Left forelimb (tissue), 1 donor: ENCODE measurements at places on chromosomes 12 and 14.

DNA sequence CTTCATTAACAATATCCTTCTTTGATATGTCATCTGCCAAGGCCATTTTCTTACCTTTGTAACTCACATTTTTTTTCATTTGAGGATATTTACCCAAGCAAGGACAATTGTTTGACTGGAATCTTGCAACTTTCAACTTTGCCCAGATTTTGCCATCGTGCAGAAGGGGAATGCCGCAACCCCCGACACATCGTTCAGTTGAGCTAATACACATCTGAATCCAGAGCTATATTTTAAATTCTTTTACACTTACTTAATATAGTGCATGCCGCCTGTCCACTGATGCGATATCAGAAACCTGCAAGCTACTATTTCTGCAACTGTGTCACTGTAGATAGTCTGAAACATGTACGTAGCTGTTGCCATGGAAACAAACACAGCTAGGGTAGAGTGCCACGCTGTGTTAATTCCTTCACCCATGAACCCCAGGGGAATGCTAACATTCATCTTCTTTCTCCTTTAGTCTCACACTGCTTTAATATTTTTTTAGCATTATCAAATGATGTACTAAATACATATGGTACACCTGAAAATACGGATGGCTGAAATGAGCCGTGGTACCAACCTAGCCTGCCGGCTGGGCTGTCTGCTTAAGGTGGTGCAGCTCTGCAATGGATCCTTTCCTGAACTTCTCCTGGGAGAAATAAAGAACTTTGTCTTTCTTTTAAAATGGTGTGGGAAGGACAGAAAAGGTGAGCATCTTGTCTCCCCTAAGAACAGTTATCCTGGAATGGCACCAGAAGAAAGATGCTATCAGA lies 77.0 kb upstream of the FOXN3 start:
- no peak for DNase-seq

GRCh38 chr14:76951166-76951565 lies 77.3 kb downstream of the IRF2BPL start:
- no peak for DNase-seq

GRCh38 chr12:57624441-57625220 lies 8.4 kb downstream of the B4GALNT1 start:
- no peak for DNase-seq

DNA sequence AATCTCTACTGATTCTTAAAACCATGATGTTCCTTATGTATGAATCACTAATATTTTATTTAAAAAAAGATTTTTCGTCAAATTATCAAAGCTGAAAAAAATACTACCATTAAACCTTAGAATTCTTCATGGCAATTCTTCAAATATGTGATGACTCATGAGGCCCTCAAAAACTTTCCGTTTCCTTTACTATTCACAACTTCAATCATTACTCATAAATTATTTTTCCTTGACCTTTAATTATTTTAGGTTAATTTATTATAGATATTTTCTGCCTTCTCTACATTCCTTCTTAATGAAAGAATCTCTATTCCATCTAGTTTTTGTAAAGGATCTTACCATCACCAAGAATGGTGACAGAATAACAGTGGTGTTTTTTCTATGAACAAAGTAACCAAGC lies 162.1 kb upstream of the SOX5 start:
- DNase-seq, result no peak

GRCh38 chr12:98007963-98008362 lies 507.4 kb upstream of the TMPO start:
- no peak for DNase-seq

GRCh38 chr14:37438444-37438843 lies 156.6 kb downstream of the FOXA1 start:
- no peak for DNase-seq

DNA sequence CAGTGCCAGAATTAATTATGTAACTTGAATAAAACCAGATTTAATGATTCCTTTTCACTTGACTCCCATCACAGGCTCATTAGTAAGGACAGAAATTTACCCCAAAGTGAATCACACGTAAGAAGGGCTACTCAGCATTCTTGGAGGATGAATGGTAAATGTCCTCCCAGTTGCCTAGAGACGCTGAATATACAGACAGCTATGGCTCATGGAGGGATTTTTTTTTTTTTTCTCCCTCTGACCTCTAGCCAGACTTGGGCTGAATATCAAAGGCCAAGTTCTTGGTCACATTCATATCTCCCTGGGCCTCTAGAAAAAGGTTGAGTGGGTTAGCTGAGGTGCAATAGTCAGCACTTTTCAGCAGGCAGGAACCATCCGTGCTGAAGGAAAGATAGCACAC lies 77.5 kb downstream of the PHLDA1 start:
- no peak for DNase-seq

GRCh38 chr14:75274899-75275569 lies 3.6 kb upstream of the FOS start:
- DNase-seq, result no peak

- DNase-seq, result no peak
Observed at GRCh38 chr12:42759622-42760273, 170.2 kb upstream of the PRICKLE1 start.

DNA sequence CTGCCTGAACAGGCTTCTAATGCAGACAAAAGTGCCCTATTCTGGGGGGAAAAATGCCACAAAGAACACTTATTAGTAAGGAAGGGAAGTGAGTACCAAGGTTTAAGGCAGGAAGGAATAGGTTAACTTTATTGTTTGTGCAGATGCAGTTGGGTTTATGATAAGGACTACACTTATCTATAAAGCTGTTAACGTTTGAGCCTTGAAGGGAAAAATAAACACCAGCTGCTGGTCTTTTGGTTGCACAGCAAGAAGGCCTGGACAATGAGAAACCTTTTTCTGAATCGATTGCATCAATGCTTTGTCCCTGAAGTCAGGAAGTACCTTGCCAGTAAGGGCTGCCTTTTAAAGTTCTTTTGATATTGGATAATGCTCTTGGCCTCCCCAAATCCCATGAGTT lies 407.8 kb downstream of the ATP23 start:
- no peak for DNase-seq

- DNase-seq, result no peak
Observed at GRCh38 chr12:73678335-73678734, 859.3 kb upstream of the ATXN7L3B start.

DNA sequence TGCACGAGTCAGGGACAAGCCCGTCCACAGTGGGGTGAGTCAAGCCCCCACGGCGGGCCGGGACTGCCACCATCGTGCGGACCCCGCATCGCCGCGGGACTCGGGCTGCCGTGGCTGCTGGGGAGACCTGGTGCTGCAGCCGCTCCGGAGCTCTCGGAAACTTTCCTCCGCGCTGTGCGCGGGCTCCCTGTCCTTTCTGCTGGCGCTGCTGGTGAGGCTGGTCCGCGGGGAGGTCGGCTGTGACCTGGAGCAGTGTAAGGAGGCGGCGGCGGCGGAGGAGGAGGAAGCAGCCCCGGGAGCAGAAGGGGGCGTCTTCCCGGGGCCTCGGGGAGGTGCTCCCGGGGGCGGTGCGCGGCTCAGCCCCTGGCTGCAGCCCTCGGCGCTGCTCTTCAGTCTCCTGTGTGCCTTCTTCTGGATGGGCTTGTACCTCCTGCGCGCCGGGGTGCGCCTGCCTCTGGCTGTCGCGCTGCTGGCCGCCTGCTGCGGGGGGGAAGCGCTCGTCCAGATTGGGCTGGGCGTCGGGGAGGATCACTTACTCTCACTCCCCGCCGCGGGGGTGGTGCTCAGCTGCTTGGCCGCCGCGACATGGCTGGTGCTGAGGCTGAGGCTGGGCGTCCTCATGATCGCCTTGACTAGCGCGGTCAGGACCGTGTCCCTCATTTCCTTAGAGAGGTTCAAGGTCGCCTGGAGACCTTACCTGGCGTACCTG lies 1.1 kb downstream of the PDE3A start:
- peak; percentile 85 for DNase-seq

DNA sequence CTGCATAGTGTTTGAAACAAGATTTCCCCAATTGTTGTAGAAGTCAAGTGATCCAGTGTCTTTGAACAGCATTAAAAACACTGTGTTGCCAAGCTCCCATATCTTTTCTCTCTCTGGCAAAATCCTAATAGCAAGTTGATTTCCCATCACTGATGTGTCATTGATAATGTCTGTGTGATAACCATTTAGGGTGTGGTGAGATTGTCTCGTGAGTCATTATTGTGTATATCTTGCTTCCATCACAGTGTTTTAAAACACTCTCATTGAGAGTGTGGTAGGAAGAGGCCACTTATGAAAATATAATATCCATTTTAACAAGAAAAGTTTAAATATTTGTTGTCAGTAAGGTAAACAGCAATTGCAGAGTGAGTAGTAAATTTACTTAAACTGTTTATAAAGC lies 74.7 kb downstream of the PRORP start:
- DNase-seq, result no peak

GRCh38 chr14:33271891-33272290 lies 333.2 kb downstream of the NPAS3 start:
- DNase-seq, result no peak

GRCh38 chr12:31880340-31880739 lies 78.9 kb upstream of the RESF1 start:
- no peak for DNase-seq

- DNase-seq, result no peak
Observed at GRCh38 chr12:128116537-128116936, 150.4 kb upstream of the TMEM132C start.

- no peak for DNase-seq
Observed at GRCh38 chr14:42778984-42779383, 1172.3 kb downstream of the LRFN5 start.

- no peak for DNase-seq
Observed at GRCh38 chr12:123896767-123897166, 75.9 kb downstream of the CCDC92 start.

DNA sequence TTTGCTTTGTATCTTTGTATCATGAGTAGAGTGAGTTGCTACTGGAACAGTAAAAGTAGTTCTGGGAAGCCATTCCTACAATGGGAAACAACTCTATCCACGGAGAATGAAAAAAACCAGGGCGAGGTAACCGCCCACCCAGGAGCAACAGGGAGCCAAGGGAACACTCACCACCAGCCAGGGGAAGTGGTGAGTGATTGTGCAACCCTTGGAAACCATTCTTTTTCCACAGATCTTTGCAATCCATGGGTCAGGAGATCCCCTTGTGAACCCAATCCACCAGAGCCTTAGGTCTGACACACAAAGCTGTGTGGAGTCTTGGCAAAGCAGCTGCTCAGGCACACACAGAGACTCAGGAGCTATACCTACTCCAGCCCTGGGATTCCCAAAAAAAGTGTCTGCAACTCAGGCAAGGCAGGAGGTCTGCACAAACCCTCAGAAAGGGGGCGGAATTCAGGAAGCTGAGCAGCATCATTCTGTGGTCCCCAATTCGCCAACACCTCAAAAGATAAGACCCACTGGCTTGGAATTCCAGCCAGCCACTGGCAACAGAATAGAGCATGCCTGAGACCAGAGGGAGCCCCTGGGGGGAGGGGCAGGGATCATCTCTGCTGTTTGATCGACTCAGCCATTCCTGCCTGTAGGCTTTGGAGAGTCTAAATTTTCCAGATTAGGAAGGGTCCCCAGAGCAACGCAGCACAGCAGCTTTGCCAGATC lies 52.1 kb upstream of the PPFIA2 start:
- DNase-seq, result no peak

DNA sequence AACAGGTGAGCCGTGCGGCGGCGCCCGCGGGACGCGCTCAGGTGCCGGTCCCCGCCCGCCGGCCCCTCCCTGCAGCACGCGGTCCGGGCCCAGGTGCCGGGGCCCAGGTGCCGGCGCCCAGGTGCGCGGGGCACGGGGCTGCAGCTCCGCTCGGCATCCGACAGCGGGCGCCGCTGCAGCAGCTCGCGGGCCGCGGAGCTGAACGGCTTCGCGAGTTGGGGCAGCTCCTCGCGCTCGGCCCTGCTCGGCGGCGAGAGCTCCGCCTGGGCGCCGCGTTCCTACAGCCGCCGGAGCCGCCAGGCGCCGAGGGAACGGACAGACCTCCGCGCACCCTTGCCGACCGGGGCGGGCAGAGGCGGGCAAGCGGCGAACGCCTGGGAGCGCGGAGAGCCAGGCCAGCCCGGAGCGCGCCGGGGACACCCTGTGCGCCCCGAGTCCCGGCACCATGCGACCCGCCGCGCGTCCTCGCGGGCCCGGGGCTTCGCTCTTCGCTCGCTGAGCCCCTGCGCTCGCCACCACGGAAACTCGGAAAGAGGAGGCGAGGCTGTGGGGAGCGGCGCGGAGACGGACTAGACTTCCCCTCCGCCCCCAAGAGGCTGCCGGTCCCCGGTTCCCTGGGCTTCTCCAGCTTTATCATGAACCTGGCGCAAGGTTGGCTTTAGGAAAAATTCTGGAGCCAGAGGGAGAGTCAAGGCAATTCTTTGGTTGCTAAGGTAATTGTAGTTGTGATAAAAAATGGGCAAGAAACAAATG lies at the start of gene RGS6:
Gene RGS6, plus strand, starts transcription at position 201 of the 753 bp plus-strand sequence.
- DNase-seq, result no peak

- no peak for DNase-seq
Observed at GRCh38 chr12:11746024-11746771, 96.7 kb downstream of the ETV6 start.

GRCh38 chr14:96783915-96784224 lies 13.3 kb upstream of the VRK1 start:
- DNase-seq, result no peak

- no peak for DNase-seq
Observed at GRCh38 chr12:40917561-40917960, 225.3 kb downstream of the CNTN1 start.

GRCh38 chr14:92514844-92515514 lies 1.4 kb downstream of the RIN3 start:
- DNase-seq, result no peak

DNA sequence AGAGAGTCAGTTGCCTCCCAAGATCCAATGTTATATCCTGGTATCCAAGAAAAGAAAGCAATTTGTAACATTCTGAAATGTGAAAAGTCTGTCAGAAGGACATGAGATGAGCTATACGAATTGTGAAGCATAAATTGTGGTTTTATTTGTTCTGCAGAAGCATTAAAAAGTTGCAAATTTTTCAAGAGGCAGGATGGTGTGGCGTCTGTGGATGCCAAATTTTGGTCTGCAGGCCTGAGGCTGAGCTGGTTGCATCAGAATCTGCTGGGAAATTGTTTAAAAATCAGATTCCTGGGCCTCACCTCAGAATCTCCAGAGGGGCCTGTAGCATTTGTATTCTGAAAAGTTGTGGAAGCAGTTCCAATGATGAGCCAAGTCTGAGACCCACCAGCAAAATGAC lies 284.7 kb downstream of the NUAK1 start:
- DNase-seq, result no peak

- DNase-seq, result no peak
Observed at GRCh38 chr12:130371296-130371695, 33.6 kb downstream of the PIWIL1 start.

DNA sequence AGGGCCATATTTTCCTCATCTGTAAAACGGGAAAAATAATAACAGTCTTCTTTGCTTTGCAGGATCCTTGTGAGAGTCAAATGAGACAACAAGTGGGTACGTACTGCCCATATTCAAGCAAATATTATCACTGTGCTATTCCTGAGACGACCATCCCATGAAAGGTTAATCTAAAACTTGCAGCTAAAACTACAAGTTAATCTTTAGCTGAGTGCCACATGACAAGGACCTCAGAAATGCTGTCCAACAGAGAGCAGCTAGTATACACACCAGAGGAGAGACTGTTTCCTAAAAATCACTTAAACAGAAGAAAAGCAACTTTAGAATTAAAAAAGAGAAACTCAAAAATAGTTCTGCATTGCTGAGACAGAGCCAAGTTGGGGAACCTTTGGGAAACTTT lies 162.7 kb upstream of the TMTC2 start:
- DNase-seq, result no peak

- DNase-seq, result no peak
Observed at GRCh38 chr12:71686658-71687025, 760 bp downstream of the TMEM19 start.

- DNase-seq, result no peak
Observed at GRCh38 chr14:104926619-104927431, 2.1 kb downstream of the PLD4 start.

GRCh38 chr14:43087666-43088065 lies 1419.4 kb downstream of the FSCB start:
- no peak for DNase-seq
